ENCODE measurements at places on chromosomes 1 and 21.

- no peak for DNase-seq
These were observed 283.7 kb downstream of the HLX start for GRCh38 chr1:221162939-221163338.

DNA sequence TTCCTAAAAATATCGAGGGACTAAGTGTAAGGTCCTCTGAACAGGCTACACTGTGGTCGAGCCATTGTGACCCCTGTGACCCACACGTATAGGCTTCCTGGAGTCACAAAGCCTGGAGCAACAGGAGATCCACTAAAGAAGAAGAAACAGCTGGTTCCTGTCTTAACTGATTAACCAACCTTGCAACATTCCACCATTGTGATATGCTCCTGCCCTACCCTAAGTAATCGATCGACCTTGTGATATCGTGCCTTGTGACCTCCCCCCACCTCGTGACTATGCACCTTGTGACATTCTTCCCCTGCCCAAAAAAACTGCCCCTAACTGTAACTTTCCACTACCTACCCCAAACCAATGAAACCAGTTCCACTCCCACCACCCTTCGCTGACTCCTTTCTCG is 304.6 kb upstream of the FAM78B start:
- DNase-seq, result no peak

DNA sequence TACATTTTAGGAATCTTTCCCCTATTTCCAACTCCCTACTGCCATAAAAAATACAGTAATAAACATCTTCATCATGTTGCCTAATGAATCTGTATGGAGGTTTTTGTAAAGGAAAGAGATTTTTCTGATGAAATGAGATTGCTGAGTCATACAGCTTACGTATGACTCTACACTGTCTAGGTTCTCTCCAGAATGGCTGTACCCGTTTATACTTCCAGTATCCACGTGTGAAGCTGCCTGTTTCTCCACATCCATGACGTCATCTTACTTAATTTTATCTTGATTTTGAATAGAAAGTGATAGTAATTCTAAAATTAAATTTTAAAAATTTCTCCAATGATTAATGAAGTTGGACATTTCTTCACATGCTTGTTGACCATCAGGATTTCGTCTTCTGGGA is 103.7 kb downstream of the COQ8A start:
- DNase-seq, result no peak

- DNase-seq, result no peak
These were observed 55.7 kb downstream of the ADGRL4 start for GRCh38 chr1:78950826-78951225.

DNA sequence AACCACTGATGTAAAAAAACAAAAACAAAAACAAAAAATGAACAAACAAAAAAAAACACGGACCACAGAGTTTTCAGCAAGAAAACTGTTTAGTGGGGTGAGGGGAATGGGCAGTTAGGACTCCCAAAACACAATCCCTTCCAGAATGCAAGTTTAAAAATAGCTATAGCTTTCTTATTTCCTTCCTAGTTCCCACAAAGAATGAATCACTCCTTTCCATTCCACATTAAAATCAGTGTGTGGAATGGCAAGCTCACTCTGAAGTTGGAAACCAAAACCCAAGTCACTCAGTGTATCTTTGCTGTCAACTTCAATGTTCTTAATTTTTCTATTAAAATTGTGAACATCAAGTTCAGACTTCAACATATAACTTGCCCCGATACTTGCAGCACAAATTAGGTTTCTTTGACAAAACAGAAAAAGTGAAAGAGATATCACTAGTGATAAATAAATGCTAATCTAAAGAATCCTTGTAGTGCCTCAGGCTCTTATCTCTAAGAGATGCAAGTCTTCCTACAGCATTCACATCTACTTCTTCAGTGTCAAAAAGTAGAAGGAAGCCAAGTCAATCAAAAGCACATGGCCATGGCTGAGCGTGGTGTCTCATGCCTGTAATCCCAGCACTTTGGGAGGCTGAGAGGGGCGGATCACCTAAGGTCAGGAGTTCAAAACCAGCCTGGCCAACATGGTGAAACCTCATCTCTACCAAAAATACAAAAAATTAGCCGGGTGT is 45.5 kb downstream of the TOR3A start:
- no peak for DNase-seq

- no peak for DNase-seq
These were observed 28.6 kb upstream of the C1orf21 start for GRCh38 chr1:184358256-184358655.

GRCh38 chr1:220484135-220484534 is 43.8 kb upstream of the MARK1 start:
- DNase-seq, result no peak

GRCh38 chr21:39675590-39675989 is 62.9 kb downstream of the B3GALT5 start:
- DNase-seq, result no peak

GRCh38 chr1:143553627-143554026 is 418.2 kb downstream of the FAM72C start:
- DNase-seq, result no peak

DNA sequence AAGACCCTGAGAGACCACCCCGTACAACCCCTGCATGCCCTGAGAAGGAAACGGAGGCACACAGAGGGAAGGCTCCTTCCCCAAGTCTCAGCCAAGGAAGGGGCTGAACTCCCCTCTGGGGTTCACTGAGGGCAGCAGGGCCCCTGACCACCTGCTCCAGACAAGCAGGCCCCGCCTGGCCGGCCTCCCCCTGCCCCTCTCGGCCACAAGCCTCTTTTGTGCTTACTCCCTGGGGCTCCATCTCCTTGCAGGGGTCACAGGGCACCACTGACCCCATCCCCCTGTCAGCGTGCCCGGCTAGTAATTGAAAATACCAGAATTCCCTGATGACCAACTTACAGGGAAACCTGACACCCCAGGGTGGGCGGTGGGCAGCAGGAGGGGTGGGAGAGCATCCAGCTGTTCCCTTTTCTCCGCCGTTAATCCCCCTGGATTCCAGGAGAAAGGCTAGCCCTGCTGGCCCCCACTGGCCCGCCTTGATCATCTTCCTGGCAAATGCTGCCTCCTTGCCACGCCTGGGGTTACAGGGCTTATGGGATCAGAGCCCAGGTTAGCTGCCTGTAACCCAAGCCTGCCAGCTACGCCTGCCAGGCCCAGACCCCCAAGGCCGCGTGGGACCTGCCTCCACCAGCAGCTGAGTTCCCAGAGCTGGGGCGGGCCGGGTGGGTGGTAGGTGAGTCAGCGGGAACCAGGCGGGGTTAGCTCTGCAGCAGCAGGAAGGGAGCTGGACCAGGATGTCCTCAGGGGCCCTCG is 96.1 kb downstream of the LACTBL1 start:
- peak; percentile 68 for DNase-seq

DNA sequence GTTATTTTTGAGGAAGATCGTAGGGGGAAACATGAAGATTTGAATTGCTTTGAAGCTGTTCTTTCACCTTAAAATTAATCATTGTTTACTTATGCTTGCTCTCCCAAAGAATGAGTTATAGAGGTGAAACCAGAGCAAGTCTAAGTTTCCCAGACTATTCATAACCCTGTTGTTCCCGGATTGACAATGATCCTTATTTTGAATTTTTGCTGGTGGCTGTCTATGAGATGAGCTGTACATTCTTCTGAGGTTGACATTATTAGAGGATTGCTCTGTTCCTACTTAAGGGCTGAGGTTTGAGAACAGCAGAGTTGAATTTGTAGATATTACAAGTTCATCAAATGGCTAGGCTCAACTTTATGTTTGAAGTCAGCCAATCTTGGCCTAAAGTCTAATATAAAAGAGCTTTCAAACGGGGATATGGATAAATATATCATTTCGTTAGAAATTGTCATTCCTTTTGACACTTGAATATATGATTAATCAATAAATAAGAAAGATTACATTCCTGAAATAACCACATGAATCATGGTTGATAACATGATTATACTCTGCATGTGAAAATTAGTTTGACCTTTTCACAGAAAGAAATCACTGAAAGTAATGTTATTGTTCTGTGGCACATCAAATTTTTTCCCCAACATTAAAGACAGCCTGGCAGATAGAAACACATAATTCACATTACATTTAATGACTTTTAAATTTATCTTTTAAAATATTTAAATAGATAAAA is 19.1 kb upstream of the PDE4B start:
- no peak for DNase-seq

GRCh38 chr1:101043776-101044175 is 18.2 kb upstream of the DPH5 start:
- no peak for DNase-seq

GRCh38 chr1:231021540-231022031 is 18.5 kb downstream of the FAM89A start:
- DNase-seq, result no peak

- DNase-seq, result peak; percentile 87
These were observed 10.7 kb downstream of the CLCNKA start for GRCh38 chr1:16032388-16033102.

DNA sequence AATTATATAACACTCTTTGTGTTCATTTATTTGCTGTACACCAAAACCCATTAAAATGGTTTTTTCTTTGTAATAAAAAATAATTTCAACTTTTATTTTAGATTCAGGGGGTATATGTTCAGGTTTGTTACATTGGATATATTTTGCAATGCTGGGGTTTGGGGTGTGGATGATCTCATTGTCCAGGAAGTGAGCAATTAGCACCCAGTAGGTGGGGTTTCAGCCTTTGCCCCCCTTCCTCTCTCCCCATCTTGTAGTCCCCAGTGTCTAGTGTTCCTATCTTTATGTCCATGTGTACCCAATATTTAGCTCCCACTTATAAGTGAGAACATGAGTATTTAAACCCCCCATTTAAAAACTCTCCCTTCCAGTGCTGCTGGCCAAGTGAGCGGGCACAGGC is 184.6 kb downstream of the RHOU start:
- no peak for DNase-seq

DNA sequence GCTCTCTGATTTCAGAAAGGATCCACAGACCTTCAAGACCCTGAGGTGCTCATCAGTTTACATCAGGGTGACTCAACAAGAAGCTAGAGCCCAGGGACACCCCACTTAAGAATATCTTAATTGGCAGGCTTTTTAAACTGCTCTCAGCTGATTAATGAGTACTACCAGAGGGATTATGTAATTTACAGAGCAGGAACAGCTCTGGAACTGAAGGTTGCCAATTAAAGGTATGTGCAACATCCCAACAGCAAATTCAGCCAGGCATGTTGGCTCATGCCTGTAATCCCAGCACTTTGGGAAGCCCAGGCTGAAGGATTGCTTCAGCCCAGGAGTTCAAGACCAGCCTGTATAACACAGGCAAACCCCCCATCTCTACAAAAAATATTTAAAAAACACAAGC is 295.7 kb downstream of the SETD4 start:
- DNase-seq, result no peak

DNA sequence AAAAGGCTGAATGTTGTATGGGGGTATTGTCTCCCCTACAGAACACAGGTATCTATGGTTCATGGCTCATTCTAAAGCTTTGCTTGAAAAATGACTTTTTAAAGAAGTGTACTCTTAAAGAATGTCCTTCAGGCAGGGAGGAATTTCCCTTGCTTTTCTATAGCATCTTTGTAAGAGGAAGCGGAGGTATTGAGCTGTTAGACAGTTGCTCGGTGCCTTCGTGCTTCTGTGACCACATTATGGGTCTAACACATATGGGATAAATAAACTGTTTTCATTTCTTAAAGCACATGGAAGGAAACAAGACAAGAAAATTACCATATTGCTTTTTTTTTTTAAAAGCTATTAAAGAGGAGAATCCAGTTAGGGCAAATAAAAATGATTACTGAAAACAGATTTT is 182.9 kb downstream of the NTNG1 start:
- DNase-seq, result no peak

DNA sequence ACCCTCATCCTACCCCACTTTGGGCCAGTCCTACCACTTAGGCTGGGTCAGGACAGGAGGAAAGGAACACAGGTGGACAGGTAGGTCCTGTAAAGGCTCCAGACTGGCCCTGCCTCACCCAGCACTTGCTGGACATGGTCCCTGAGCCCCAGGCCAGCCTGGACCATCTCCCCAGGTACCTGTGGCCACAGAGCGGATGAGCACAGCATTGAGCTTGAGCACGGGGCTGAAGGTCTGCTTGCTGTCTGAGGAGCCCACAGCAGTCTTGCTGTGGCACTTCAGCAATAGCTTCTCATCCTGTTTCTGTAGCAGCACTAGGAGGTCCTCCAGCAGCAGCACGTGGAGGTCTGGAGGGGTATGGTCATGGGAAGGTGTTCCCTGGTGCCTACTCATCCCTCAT is 23.3 kb downstream of the LRRC71 start:
- DNase-seq, result no peak

DNA sequence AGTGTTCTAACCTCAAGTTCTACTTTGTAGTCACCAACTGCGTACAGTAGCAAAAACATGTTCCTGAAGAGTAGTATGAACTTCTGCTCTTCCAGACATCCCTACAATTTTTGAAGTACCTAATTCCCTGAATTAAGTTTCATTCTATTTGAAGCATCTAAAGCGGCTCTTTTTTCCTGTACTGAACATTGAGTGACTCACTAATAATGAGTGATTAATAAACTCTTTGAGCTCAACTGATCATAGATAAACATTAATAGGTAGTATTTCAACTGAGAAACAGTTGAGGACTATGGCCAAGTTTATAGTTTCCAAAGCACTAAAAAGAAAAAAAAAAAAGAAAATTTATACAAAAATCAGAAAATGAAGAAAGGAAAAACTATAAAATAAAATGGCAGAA is 683.1 kb downstream of the LTN1 start:
- DNase-seq, result no peak

- no peak for DNase-seq
These were observed 10.6 kb upstream of the F3 start for GRCh38 chr1:94552071-94552586.

DNA sequence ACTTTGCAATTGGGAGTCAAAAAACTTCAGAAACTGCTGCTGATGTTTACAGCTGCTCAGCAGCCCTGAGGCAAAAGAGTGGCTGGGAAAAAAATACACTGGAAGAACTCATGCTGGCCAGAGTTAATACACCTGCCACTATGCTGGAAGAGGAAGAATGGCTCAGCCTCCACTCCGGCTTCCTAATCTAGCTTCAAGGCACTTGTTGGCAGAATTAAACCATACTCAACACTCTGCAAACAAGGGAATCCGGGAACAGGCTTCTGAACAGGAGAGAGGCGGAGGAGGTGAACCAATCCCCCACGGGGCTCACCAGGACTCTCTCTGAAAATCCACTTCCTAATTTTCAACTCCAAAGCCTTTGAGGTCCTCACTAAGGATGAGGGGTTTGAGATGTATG is 120.1 kb downstream of the CCDC185 start:
- no peak for DNase-seq

- no peak for DNase-seq
These were observed 1.9 kb downstream of the VANGL1 start for GRCh38 chr1:115643666-115644065.

- no peak for DNase-seq
These were observed 208.8 kb upstream of the USP25 start for GRCh38 chr21:15520811-15521643.

DNA sequence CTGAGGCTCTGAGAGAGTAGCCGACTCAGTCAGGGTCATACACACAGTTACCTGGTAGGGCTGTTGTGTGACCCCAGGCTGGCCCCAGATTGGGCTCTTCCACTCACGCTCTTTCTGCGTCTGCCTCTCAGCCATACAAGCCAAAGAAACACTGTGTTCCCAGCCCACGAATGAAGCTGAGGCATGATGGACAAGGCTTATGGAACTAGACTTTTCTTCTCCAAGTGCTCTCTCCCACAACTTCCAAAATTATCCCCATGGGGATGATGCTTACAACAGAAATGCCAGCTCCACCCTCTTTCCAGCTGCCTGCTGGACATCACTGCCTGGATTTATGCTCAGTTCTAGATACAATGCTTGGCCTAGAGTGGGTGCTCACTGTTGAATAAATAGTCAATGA is 102.8 kb upstream of the JUN start:
- no peak for DNase-seq

- DNase-seq, result no peak
These were observed 33.2 kb upstream of the SAMD13 start for GRCh38 chr1:84268346-84268745.

GRCh38 chr1:61056196-61056572 is 26.2 kb upstream of the NFIA start:
- DNase-seq, result no peak
